ENCODE measurements at places on chromosomes 11 and 22. TPM values are rescaled to one million over a fixed set of nuclear protein-coding genes. Genes with fewer than 3 reads are reported as not detected.

The DYNC2H1 gene
- 16.2 TPM for total RNA-seq

The OR51B5 gene
- total RNA-seq: not detected

The OR2AG2 gene
- 0.14 TPM for total RNA-seq

- peak; percentile 90 for DNase-seq
These were observed at the start of gene MED19 for GRCh38 chr11:57711414-57712255. TSS of gene MED19 (minus strand) at chr11:57712215. CDS start at chr11:57712179, 36 bp downstream.

DNA sequence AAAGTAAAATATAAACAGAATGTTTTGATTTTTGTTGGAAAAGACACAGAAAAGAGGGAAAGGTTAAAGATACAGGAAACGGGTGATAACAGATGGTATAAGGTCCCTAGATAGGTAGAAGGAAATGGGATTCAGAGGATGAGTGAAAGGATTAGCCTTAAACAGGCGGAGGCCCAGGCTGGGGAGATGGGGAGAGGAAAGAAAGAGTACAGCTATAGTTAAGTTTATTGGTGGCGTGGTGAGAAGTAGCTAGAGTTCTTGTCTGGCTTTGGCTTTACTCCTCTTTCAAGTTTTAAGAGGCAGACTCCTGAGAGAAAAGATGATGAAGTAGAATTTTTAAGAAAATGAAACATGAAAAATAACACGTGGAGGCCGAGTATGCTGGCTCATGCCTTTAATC lies 13.7 kb downstream of the ZBTB44 start:
- no peak for DNase-seq

DNA sequence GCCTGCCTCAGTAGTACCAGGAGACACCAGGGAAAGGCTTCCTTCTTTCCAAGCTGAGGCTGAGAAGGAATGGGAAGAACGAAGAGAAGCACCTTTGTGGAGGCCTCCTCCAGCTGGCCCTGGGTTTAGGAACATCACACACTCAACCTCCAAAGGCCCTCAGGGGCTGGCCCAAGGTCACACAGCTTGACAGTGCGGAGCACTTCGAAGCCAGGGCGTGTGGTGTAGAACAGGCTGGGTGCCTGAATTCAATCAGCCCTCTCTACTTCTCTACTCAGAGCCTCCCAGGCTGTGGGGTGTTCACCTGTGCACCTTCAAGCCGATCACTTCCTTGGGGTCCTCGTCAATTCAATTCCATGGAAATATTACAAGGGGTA lies 727 bp upstream of the CSDC2 start:
- no peak for DNase-seq

- no peak for DNase-seq
These were observed 17.9 kb downstream of the SWAP70 start for GRCh38 chr11:9681583-9682372.

DNA sequence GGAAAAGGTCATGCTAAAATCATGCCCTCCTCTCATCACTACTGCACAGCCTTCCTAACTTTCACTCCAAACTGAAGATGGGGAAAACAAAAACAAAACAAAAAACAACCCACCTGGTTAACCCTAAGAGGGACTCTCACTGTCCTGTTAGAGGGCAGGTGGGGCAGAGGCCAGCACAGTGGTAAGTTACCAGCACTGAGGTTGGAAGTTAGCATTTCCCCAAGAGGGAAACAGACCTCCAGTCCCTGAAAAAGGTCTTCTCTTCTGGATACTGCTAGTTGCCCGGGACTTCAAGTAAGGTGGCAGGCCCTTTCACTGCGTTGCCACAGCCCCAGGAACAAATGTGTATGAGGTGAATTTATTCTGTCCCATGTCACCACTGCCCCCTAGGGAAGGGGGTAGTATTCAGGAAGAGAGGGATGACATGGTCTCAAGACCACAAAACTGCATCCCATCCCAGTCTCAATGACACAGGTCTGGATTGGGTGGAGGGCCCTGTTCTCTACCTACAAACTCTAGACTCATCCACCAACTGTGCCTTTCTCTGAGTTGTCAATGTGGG lies 792 bp upstream of the ADAMTS8 start:
- no peak for DNase-seq
